Thoracic aorta (tissue), 2 donors: ENCODE measurements at places on chromosomes 12 and 14.

DNA sequence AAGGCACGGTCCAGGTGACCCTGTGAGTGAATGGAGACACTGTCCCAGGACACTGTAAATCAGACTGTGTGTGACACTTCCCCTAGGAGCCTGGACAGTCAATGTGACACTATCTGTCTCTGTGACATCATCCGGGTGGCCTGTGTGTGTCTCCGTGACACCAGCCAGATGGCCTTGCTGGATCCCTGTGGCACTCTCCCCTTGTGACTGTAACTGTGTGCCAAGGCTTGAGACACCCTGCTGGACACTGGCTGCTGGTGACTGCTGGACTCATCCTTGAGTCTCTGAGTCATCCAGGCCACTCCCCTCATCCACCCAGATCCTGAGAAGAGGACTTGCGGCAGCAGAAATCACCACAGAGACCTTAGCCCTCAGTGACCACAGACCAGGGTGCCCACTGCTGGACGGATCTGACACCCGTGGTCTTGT is 51.6 kb downstream of the MVK start:
- no peak for DNase-seq

GRCh38 chr14:30921305-30921704 is 46.9 kb downstream of the COCH start:
- DNase-seq: no peak

GRCh38 chr14:95043314-95043713 is 114.0 kb downstream of the DICER1 start:
- DNase-seq: no peak

- no peak for DNase-seq
Measured at GRCh38 chr14:64950889-64951288, 8.3 kb upstream of the GPX2 start.

DNA sequence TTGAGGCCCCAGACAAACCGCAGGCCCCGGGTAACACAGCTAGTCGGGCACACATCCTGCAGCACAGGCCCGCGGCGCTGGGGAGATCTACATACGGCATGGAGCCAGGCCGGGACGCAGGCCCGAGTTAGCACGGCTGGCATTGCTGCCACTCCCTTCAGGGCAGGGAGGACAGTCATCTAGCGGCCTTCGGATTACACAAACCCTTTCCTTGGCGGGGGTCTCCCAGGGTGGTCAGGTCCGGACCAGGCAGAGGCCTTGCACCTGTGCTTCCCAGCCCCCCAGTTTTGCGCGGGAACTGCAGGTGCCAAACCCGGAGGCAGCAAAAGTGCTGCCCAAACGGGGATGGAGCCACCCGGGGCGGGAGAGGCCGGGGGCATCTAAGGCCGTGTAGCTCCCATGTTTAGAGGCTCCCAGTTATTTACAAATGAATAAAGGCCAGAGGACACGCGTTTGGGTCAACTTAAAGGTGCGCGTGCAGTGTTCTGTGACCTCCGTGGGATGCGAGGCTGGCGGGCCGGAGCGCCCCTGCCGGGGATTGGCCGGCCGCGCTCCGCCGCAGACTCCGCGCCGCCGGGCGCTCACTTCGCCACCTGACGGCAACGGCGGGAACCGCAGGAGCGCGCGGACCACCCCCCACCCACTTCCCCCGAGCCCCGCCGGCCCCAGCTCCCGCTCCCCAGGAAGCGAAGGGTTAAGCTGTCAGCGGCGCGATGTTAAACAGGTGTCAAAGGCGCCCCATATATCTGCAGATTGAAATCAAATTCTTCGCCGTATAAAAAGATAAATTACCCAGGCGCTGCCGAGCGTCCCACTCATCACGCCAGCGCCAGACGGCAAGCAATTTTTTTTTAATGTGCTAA is 18.1 kb downstream of the VSX2 start:
- DNase-seq: no peak

DNA sequence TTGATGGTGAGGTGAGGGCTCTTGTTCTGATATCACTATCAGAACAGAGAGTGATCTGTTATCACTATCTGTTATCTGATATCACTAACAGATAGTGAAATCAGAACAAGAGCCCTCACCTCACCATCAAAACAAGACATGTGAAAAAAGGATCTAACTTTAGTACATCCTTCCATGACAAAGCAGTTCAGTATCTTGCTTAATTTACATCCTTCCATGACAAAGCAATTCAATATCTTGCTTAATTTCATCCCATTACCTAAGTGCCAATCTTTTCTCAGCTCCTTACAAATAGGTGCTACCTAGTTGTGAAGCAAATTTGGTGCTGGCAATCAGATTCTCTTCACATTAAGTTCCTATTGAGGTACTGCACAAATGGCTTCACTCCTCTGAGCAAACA is 1865.6 kb upstream of the FLRT2 start:
- no peak for DNase-seq

DNA sequence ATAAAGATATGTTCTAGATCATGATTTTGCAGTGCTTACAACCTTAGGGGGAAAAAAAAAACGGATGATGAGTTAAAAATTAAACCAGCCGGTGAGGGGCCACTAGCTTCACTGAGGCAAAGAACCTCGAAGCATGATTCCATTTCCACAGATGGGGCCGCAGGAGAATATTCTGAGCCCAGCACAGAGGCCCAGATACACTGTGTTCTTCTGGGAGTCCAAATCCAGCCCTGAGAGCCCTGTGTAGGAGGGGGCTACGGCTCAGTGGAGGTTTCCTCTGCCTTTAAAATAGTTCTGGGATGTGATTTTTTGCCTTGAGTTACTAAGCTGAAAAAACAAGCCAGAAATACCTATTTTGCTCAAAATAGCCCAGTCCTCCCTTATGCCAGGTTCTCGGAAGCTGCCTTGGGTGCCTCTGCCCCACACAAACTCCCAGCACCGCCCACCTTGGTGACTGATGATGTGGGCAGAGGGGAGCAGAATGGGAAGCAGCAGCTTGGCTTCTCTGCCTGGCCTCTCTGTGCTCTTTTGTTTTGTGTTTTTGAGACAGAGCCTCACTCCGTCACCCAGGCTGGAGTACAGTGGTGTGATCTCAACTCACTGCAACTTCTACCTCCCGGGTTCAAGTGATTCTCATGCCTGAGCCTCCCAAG is 105.4 kb upstream of the BCL2L14 start:
- DNase-seq: no peak

DNA sequence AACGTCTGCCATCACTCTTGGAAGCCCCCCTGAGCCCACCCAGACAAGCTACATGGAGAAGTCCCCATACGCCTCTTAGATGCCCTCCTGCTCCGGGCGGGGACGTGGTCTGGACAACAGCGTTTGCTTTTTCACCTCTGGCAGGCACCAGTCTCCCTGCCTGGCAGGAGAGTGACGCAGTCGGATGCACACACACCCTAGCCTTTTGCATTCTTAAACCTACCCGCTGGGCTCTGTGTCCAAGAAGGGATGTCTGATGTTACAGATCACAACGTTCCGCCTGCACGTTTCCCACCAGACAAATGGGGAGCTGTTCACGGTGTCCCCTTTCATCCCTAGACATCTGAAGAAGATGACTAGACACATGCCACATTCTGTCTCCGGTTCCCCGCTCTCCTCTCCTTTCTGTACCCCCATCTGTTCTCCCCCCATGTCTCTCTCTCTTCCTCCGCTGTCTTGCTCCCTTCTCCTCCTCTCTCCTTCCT is 100.2 kb downstream of the RIMBP2 start:
- DNase-seq: no peak

- DNase-seq: no peak
Measured at GRCh38 chr12:108204117-108204987, 75.3 kb downstream of the WSCD2 start.

DNA sequence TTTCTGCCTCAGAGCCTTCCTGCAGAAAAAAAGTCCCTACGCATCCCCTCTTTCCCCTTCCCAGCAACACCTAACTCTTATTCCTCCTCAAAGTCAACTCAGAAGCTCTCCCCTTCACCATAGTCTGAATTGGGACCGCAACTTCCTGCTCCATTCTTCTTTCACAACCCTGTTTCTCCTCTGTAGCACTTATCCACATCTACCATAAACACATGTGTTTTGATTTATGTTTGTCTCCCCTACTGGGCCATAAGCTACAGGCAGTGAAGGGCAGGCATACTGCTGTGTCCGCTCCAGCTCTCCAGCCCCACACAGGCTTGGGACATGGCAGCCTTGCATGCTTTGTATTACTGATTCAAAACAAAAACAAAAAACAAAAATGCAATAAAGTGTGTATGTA is 5.9 kb downstream of the SDR9C7 start:
- DNase-seq: no peak

DNA sequence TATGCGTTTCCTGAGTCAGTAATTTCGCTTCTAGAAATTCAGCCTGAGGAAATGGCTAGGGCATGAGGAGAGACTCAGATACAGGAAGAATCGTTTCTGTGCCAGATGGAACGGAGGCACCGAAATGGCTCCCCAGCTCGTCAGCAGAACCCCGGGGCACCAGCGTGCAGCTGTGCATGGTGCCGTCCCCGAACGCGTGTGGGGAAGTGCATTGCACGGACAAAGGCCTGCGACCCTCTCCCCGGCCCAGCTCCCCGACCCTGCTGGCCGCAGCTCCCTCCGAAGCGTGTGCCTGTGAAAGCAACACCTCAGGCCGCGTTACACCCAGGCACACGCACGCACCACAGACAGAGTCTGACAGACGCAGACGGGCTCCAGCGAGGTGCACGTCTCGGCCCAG is 82.9 kb downstream of the NOC4L start:
- no peak for DNase-seq

DNA sequence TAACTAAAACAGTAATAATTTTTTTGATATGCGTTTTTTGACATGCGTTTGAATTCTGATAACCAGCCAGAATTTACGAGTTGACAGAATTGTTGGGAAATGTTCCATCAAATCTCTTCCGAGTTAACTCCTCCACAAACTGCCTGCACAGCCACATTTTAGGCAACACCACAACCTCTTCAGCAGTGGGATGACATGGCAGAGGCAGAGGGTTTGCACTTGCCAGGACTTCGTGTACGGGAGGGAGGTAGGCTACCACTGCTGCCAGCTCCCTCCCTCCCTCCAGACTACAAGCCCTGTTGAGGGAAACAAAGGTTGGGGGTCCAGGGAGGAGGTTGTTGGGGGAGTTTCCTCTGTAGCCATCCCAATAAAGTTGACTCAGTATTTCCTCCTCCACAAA is 14.5 kb upstream of the ACTR6 start:
- no peak for DNase-seq

DNA sequence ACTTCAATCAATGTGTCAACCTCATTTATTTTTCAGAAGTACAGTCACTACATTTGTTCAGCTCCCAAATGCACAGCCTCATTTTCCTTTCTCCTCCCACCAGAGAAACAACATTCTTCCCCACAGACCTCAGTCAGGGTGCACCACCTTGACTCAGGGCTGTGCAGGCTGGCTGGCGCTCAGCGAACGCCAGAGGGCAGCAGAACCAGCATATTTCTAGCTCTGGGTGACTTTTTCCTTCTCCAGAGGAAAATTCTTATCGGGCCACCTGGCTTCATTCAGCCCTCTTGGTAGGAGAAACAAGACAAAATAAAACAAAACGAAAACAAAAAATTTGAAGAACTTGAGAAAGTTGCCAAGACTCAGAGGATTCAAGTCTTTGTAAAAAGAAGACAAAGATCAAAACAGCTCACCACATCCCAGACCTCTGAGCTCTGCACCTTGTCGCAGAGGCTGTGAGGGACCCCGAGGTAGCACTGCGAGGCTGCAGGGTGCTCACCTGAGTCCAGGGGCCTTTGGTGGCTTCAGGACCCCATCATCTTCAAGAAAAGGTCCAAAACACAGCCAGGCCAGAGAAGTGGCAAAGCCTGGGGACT is 33.7 kb downstream of the PAH start:
- DNase-seq: no peak

DNA sequence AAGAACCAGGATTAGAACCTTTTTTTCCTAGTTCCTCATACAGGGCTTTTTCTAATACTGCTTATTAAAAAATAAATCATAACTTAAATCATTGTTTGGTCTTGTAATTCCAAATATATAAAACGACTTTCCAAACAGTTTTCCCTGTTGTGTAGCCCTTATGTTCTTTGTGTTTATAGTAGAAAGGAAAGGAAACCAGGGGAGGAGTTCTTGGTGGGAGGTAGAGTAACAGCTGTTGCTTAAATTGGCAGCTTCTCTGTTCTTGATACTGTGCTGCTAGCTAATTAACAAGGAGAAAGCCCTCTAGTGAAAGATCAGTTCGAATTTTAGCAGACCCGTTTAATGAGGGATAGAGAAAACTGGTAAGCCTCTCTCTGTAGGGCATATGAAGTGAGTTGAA is 15.0 kb downstream of the SRP54 start:
- no peak for DNase-seq

GRCh38 chr12:3233797-3234196 is 156.6 kb downstream of the TSPAN9 start:
- no peak for DNase-seq

DNA sequence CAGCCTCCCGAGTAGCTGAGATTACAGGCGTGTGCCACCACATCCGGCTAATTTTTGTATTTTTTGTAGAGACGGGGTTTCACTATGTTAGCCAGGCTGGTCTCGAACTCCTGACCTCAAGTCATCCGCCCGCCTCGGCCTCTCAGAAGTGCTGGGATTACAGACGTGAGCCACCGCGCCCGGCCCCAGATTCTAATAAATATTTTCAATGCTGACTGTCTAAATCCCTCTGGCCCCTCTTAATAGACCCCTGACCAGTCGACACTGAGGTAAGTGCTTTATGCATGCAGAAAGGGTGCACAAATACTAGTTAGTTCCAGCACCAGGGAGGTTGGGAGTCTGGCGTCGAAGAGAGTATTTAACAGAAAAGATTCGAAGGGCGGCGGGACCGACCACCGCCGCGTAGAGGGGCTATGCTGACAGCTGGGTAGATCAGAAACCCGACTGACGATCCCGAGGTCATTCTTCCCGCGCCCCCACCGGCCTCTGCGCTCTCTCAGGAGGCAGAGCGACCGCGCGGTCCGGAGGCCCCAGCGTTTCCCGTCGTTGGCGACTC is 1.1 kb upstream of the SPATS2 start:
- DNase-seq: no peak

DNA sequence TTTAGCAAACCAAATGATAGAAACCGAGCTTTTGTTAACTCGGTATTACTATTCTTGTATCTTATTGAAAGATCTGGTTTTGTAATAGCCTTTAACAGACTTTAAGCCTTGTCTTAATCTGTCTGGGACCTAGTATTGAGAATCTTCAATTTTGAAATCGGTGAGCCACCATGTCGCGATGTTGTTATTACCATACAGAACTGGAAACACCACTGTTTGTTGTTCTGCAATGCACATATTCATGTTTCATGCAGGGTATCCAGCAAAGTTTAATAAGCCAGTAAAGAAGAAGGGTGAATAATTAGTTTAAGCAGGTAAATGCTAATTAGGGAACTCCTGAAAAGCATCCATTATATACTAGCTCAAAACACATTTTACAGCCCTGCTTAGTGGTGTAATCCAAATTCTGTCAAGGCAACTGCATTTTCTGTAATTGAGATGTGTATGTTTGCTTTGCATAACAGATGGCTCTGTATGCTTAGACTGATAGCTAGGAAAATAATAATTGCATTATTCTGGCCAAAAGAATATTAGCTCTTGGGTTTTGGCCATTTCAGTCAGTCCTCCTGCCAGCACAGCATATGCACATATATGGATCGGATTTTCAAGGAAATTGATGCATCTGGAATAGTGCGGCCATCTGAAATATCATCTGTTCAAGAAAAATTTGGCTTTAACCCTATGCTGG is 389.2 kb downstream of the EGLN3 start:
- DNase-seq: no peak
